ENCODE measurements at places on chromosomes 3 and 15. TPM values are rescaled to one million over a fixed set of nuclear protein-coding genes. Genes with fewer than 3 reads are reported as not detected.
A peak's percentile ranks its signal among the peaks of the same experiment; 100 is the strongest.

COL8A1 gene
- not detected for total RNA-seq

CLDN1 gene
- not detected for total RNA-seq

UBXN7 gene
- 62.6 TPM for total RNA-seq

GOLGA6L9 gene
- total RNA-seq, result 4.7 TPM

GRCh38 chr3:23431764-23432163 is 228.6 kb downstream of the UBE2E2 start:
- H3K36me3 ChIP-seq, result peaks cover 3% of the 10 kb centered on the region
- no peak overlapping the region for H3K4me3 ChIP-seq
- H3K4me1 ChIP-seq, result peaks cover 19% of the 10 kb centered on the region
- no peaks in the 10 kb centered on the region for H3K27me3 ChIP-seq

GRCh38 chr3:23985747-23986544 is 40.9 kb downstream of the NR1D2 start:
- H3K27ac ChIP-seq, result no peak overlapping the region
- peaks cover 2% of the 10 kb centered on the region for H3K36me3 ChIP-seq
- DNase-seq, result no peak
- H3K27me3 ChIP-seq, result no peaks in the 10 kb centered on the region
- H3K4me1 ChIP-seq, result no peaks in the 10 kb centered on the region

DNA sequence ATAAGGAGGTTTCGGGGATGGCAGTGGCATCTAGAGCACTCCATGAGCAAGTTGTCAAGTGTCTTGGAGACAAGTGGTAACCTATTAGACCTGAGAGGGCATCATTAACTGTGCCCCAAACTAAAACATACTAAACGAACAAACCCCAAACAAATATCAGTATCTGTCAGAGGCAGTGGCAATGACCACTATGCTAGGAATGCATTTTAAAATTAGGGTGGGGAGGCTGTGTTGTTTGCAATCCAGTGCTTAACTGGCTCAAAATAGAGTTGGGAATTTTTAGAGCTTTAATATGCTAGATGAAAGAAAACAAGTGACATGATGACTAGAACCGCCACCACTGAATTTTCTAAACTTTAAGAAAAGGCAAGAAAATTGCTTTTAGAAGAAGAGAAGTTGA is 51.8 kb upstream of the TPRG1 start:
- no peak for DNase-seq
- no peaks in the 10 kb centered on the region for H3K27me3 ChIP-seq
- peaks cover 14% of the 10 kb centered on the region for H3K36me3 ChIP-seq
- H3K4me1 ChIP-seq, result peaks cover 2% of the 10 kb centered on the region
- no peak overlapping the region for H3K4me3 ChIP-seq

- H3K27me3 ChIP-seq, result peaks cover 4% of the 10 kb centered on the region
- no peak for DNase-seq
- H3K4me1 ChIP-seq, result peaks cover 8% of the 10 kb centered on the region
- peaks cover 6% of the 10 kb centered on the region for H3K36me3 ChIP-seq
Measured at GRCh38 chr15:95429345-95429744, 901.2 kb upstream of the NR2F2 start.

- H3K27me3 ChIP-seq, result no peaks in the 10 kb centered on the region
- no peak overlapping the region for H3K27ac ChIP-seq
- H3K4me3 ChIP-seq, result no peak overlapping the region
- peaks cover 30% of the 10 kb centered on the region for H3K36me3 ChIP-seq
Measured at GRCh38 chr15:49887659-49888322, 231.2 kb downstream of the ATP8B4 start.

GRCh38 chr15:59063042-59063441 is 41.9 kb upstream of the CCNB2 start:
- H3K4me3 ChIP-seq, result no peak overlapping the region
- H3K27me3 ChIP-seq, result no peaks in the 10 kb centered on the region
- no peak for DNase-seq
- peaks cover 2% of the 10 kb centered on the region for H3K4me1 ChIP-seq
- H3K27ac ChIP-seq, result no peak overlapping the region
- H3K36me3 ChIP-seq, result peaks cover 50% of the 10 kb centered on the region

DNA sequence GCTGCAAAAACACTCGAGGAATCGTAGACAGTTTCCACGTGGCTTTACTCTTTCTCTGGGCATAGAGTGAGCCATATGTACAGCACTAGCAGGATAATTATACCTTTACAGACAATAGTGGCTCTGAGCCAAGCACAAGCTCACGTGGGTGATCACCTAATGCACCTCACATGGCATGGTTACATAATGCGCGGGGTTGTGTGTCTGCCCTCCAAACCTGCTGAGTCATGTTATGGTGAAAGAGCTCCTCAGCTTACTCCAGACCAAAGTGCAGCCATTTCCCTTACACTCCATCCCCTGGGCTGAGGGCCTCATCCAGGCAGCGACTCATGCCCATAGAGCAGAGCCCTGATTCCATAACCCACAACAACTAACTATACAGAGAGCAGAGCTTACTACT is 1458.4 kb upstream of the CADM2 start:
- no peaks in the 10 kb centered on the region for H3K27me3 ChIP-seq
- H3K4me3 ChIP-seq, result no peak overlapping the region
- no peak for DNase-seq
- no peak overlapping the region for H3K27ac ChIP-seq
- H3K4me1 ChIP-seq, result no peaks in the 10 kb centered on the region
- no peaks in the 10 kb centered on the region for H3K36me3 ChIP-seq

DNA sequence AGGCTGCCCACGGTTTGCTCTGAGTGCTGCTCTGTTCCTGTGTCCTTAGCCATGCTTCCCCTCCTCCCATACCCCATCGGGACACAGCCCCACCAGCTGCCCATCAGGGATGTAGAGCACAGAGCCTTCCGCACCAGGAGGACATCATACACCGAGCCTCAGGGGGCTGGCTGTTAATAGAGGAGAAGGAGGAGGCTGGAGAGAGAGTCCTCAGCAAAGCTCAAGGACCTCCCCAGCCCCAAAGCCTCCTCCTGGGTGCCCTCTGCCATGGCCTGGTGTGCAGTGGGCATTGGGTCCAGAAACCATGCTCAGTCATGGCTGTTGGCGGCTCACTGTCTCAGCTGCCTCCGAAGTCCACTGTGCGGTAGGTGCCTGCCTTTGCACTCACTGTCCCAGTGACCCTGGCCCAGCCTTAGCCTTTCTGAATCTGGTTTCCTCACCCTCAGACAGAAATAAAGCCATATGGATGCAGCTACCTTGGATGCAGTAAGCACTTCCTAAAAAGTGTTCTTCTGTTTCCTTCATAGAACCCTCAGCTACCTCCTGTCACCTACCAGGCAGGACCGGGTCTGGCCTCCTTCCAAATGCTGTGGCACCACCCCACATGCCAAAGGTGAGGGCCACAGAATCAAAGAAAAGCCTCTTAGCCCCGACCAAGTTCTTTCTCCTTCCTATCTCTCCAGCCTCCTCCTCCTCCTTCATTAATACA is 53.9 kb downstream of the ACAD9 start:
- H3K27me3 ChIP-seq, result peaks cover 8% of the 10 kb centered on the region
- no peak for DNase-seq
- no peaks in the 10 kb centered on the region for H3K36me3 ChIP-seq
- H3K4me3 ChIP-seq, result no peak overlapping the region
- no peaks in the 10 kb centered on the region for H3K4me1 ChIP-seq
- H3K27ac ChIP-seq, result no peak overlapping the region

- H3K27me3 ChIP-seq, result no peaks in the 10 kb centered on the region
- DNase-seq, result no peak
Measured at GRCh38 chr3:17801131-17801530, 58.7 kb upstream of the TBC1D5 start.

DNA sequence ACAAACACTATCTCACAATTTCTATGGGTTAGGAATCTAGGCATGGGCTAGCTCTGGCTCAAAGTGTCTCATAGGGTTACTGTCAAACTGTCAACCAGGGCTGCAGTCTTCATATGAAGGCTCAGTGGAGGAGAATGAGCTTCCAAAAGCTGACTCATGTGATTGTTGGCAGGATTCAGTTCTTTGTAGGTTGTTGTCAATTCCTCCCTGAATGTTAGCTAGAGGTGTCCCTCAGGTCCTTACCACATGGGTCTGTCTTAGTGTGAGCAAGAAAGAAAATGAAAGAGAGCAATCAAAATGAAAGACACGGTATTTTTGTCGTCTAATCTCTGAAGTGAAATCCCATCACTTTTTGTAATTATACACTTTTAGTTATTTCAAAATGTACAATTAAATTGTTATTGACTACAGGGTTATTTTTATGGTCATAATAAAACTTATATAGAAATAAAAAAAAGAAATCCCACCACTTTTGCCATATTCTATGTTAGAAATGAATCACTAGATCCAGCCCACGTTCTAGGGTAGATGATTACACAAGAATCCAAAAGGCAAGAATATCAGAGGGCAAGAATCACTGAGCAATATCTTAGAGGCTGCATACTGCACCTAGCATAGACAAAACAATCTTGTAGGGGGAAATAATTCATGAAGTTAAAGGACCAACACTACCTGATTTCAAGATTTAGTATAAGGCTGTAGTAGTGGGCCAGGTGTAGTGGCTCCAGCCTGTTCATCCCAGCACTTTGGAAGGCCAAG is 8.4 kb downstream of the ACSBG1 start:
- no peaks in the 10 kb centered on the region for H3K36me3 ChIP-seq
- H3K4me3 ChIP-seq, result no peak overlapping the region
- H3K4me1 ChIP-seq, result no peaks in the 10 kb centered on the region
- DNase-seq, result no peak
- H3K27ac ChIP-seq, result no peak overlapping the region

DNA sequence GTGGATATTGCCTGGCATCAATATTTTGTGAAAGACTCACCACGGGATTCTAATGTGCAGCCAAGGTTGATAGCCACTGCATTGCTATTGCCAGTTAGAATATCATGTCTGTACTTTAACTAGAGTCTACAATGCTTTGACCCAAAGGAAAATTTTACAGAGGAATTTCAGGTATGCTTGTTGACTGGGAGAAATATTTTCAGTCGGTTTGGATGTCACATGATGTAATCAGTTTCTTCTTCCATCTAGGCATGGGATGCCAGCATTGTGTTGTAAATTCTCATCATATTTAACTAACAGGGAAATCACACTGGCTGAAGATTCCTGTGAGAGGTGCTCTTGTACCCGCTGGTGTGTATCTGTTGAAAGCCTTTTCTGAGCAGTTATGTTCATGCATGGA is 508.9 kb upstream of the ADAMTS9 start:
- H3K27ac ChIP-seq, result no peak overlapping the region
- H3K27me3 ChIP-seq, result no peaks in the 10 kb centered on the region
- H3K4me3 ChIP-seq, result no peak overlapping the region
- no peaks in the 10 kb centered on the region for H3K4me1 ChIP-seq
- DNase-seq, result no peak

- peaks cover 54% of the 10 kb centered on the region for H3K4me1 ChIP-seq
- peak overlapping the region; percentile 73 for H3K27ac ChIP-seq
- DNase-seq, result no peak
- no peak overlapping the region for H3K4me3 ChIP-seq
- no peaks in the 10 kb centered on the region for H3K27me3 ChIP-seq
- H3K36me3 ChIP-seq, result peaks cover 16% of the 10 kb centered on the region
Measured at GRCh38 chr3:157135671-157136396, 24.1 kb downstream of the CCNL1 start.

DNA sequence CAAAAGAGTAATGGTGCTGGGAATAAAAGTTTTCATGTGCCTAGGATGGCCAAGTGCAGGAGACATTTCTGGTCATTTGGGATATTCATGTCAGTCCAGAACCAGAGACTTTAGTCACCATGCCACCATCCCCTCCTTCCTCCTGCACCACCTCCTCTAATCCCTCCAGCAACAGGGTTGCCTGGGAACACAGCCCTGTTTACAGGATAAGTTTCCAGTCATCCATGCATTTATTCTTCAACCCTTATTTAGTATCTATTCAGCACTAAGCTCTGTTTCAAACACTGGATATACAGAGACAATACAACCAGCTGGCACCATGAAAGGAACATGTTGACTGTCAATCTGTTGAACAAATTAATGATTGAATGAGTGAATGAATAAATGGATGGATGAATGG is 211.7 kb downstream of the CLSTN2 start:
- no peak for DNase-seq
- H3K27ac ChIP-seq, result no peak overlapping the region
- no peaks in the 10 kb centered on the region for H3K36me3 ChIP-seq
- no peak overlapping the region for H3K4me3 ChIP-seq

DNA sequence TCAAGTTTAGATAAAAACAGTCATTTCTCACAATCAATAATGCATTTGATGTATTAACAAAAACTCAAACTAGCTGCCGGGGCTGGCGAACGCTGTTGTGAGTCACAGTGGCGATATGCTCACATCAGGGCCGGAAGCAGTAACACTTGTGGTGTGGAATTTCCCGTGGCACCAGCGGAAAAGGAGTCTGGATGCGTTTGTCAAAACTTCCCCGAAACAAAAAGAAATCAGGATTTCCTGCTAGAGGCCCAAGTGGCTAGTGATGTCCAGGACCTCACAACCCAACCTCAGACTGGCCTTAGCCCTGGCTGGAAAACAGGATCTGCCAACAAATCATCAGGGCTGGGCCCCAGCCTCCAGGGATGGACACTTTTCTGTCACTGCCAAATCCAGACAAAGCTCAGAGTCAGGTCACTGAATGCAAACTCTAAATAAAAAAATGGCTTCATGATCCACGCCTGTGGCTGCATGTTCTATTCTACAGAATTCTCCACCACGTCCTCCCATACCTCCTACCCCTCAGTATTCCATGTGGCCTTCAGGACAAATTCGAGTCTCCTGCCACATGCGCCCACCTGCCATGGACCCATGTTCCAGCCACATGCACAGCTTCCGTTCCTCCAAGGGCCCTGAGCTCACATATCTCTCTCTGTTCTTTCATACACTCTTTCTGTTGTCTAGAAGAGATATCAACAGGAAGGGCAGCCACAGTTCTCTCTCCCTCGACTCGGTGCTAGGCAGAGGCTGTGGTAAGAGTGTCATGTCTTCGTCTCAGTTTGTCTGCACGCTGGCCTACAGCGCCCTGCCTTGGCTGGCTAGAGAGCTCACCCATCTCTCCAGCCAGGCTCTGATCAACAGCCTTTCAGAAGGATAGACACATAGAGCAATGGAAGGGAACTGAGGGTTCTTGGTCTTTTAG is 35.4 kb downstream of the EHD4 start:
- peaks cover 41% of the 10 kb centered on the region for H3K4me1 ChIP-seq
- H3K27me3 ChIP-seq, result no peaks in the 10 kb centered on the region
- peak overlapping the region; percentile 83 for H3K4me3 ChIP-seq
- H3K36me3 ChIP-seq, result no peaks in the 10 kb centered on the region
- peak; percentile 60 for DNase-seq
- peak overlapping the region; percentile 99 for H3K27ac ChIP-seq

GRCh38 chr15:47542312-47542989 is 174.9 kb upstream of the SEMA6D start:
- H3K36me3 ChIP-seq, result no peaks in the 10 kb centered on the region
- DNase-seq, result no peak
- H3K27ac ChIP-seq, result no peak overlapping the region
- no peaks in the 10 kb centered on the region for H3K27me3 ChIP-seq
- H3K4me3 ChIP-seq, result no peak overlapping the region

GRCh38 chr3:62615258-62615849 is 242.0 kb upstream of the FEZF2 start:
- no peak overlapping the region for H3K4me3 ChIP-seq
- H3K27me3 ChIP-seq, result peaks cover 10% of the 10 kb centered on the region
- no peaks in the 10 kb centered on the region for H3K4me1 ChIP-seq
- no peaks in the 10 kb centered on the region for H3K36me3 ChIP-seq
- no peak for DNase-seq

- H3K4me3 ChIP-seq, result no peak overlapping the region
- H3K27ac ChIP-seq, result no peak overlapping the region
- peaks cover 3% of the 10 kb centered on the region for H3K27me3 ChIP-seq
- no peaks in the 10 kb centered on the region for H3K4me1 ChIP-seq
- DNase-seq, result peak; percentile 22
Measured at GRCh38 chr3:10515884-10516495, 10.6 kb upstream of the ATP2B2 start.

- H3K4me3 ChIP-seq, result no peak overlapping the region
- H3K27ac ChIP-seq, result no peak overlapping the region
- H3K27me3 ChIP-seq, result peaks cover 19% of the 10 kb centered on the region
- no peak for DNase-seq
- H3K4me1 ChIP-seq, result peaks cover 5% of the 10 kb centered on the region
Measured at GRCh38 chr3:48425281-48425812, 4.5 kb downstream of the PLXNB1 start.

Data from activated naive CD8-positive, alpha-beta T cell treated with anti-CD3 and anti-CD28 coated beads, Interleukin-2, amount 10 ng/mL, durations not matched to agents 7 days and 5 days (primary cell).